Neural progenitor cell (in vitro differentiated cells): ENCODE measurements at places on chromosomes 4 and X. TPM values are rescaled to one million over a fixed set of nuclear protein-coding genes. Genes with fewer than 3 reads are reported as not detected.

The ATP2B3 gene
- 0.59 TPM in 1 of 2 replicates, not detected in the other for total RNA-seq

GRCh38 chr4:101288365-101289145 is 58.8 kb downstream of the PPP3CA start:
- H3K36me3 ChIP-seq = no peaks in the 10 kb centered on the region
- DNase-seq = no peak
- no peak overlapping the region for H3K4me3 ChIP-seq
- no peaks in the 10 kb centered on the region for H3K27me3 ChIP-seq
- peaks cover 11% of the 10 kb centered on the region for H3K4me1 ChIP-seq
- no peak overlapping the region for H3K27ac ChIP-seq

- no peak overlapping the region for H3K4me3 ChIP-seq
- H3K36me3 ChIP-seq = no peaks in the 10 kb centered on the region
- H3K4me1 ChIP-seq = peaks cover 46% of the 10 kb centered on the region
Observed at GRCh38 chr4:76584241-76585152, 149.5 kb downstream of the SHROOM3 start.

The EDA gene
- 6.8 and 7.4 TPM in 2 replicates for total RNA-seq

The CYLC1 gene
- not detected in 2 replicates for total RNA-seq

The NLGN4X gene
- 10.1 and 17.6 TPM in 2 replicates for total RNA-seq

The GPR143 gene
- 10.6 and 13.6 TPM in 2 replicates for total RNA-seq

DNA sequence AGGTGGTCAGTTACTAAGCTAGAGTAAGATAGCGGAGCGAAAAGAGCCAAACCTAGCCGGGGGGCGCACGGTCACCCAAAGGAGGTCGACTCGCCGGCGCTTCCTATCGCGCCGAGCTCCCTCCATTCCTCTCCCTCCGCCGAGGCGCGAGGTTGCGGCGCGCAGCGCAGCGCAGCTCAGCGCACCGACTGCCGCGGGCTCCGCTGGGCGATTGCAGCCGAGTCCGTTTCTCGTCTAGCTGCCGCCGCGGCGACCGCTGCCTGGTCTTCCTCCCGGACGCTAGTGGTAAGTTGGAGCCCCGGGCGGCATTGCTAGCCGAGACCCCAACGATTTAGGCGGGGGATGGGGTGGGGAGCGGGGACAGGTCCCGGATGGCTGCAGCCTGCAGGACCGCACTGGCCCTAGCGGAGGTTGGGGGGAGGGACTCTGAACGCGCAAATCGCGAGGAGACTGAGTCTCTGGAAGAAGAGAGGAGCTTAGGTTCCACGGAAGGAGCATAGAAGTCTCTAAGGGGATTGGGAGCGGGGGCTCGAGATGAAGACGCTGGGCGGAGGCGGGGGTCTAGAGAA is 573 bp downstream of the HTR2C start:
- H3K4me3 ChIP-seq = peak overlapping the region; percentile 65
- peak; percentile 79 for DNase-seq
- no peaks in the 10 kb centered on the region for H3K36me3 ChIP-seq
- peaks cover 17% of the 10 kb centered on the region for H3K4me1 ChIP-seq

- DNase-seq = no peak
- H3K36me3 ChIP-seq = no peaks in the 10 kb centered on the region
- no peaks in the 10 kb centered on the region for H3K4me1 ChIP-seq
Observed at GRCh38 chr4:101009471-101009870, 337.9 kb downstream of the PPP3CA start.

GRCh38 chr4:103012060-103012459 is 7.4 kb downstream of the SLC9B1 start:
- no peaks in the 10 kb centered on the region for H3K36me3 ChIP-seq
- H3K27me3 ChIP-seq = no peaks in the 10 kb centered on the region
- no peak for DNase-seq
- H3K4me3 ChIP-seq = no peak overlapping the region

DNA sequence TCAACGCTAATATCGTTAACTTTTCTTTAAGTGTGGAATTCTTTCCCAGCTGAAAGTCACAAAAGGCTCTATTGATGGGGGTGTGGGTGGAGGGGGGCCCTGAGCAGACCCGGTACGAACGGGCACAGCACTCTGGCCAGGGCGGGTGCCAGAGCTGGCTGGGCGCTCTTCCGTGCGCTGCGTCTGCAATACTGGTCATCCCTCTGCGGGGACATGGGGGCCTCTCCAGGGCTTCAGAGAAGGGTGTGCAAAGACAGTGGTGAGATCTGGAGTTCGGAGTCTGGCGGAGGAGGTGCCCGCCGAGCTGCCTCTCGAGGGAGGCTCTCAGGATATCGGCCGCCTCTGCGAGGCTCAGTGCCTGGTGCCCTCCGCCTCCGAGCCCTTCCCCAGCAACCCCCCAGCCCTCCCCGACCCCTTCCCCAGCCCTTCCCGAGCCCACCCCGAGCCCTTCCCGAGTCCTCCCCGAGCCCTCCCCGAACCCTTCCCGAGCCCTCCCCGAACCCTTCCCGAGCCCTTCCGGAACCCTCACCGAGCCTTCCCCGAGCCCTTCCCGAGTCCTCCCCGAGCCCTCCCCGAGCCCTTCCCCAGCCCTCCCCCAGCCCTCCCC is 34.3 kb downstream of the FGFRL1 start:
- no peaks in the 10 kb centered on the region for H3K36me3 ChIP-seq
- H3K4me1 ChIP-seq = peaks cover 13% of the 10 kb centered on the region
- H3K27ac ChIP-seq = no peak overlapping the region
- DNase-seq = no peak
- no peak overlapping the region for H3K4me3 ChIP-seq

DNA sequence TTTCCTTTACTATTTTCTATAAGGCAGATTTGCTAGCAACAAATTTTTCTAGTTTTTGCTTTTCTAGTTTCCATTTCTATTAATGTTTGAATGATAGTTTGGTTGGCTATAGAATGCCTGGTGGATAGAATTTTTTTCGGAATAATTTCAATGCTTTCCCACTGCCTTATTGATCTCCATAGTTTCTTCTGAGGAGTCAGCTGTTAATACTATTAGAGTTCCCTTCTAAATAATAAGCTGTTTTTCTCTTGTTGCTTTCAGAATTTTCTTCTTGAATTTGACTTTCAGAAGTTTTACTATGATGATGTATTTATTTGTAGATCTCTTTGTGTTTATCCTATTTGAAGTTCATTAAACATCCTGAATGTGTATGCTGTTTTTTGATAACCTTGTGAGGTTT is 91.8 kb downstream of the VSIG4 start:
- H3K36me3 ChIP-seq = peaks cover 4% of the 10 kb centered on the region
- H3K27ac ChIP-seq = no peak overlapping the region
- H3K27me3 ChIP-seq = no peaks in the 10 kb centered on the region
- H3K4me3 ChIP-seq = no peak overlapping the region
